ENCODE measurements at places on chromosomes 12 and 14.

DNA sequence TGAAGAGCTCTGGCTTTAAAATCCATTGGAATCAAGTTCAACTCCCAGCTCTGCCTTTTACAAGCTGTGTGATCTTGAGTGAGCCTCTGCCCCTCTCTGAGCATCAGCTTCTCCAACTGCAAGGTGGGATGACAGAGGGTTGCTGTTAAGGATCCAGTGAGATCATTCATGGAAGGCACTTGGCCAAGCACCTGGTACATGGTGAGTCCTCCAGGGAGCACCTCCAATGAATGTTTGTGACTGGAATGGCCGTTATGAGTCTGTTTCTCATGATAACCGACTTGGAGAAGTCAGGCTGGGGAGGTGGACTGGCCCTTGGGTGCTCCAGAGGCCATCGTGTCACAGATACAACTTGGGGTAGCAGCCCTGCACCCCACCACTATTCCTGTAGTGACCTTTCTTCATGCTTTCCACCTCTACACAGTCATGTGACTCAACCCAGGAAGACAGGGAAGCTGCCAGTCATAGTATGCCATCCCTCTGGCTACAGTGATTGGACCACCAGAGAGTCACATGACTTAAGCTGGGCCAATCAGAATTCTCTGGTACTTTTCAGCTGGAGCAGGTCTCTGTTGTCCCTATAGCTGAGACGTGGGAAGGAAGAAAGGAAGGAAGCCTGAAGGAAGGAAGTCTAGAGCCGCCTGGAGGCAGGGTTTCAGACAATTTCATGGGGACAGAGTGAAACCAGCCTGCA is 146.5 kb upstream of the MYL2 start:
- no peak for DNase-seq

- no peak for DNase-seq
Measured at GRCh38 chr14:104657101-104657524, 32.3 kb upstream of the INF2 start.

DNA sequence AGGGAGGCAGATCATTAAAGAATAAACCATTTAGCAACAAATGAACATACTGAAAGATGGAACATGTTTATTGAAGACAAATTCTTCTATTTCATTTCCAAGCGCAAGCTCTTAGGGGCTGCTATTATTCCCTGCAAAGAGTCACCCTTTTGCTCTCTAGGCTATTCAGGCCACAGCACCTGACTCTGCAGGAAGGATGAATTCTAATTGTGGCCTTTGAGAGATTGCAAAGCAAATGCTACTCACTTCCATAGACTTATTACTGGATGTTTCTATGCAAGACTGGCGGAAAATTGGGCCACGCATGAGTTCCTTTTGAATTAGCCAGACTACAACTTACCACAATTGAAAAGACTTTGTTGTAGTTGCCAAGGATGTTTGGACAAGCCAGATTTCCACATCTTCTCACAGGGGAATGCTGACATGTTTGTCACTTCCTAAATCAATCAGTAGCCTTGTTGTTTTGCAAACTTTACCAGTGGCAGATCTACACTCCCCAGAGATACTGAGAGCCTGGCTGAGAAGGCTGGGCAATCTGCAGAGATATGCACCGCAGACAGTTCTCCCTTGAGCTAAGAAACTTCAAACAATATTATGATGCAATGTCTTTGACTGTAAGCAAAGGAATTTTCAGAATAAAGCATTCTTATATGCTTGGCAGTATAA is 334.3 kb upstream of the SYT1 start:
- no peak for DNase-seq

DNA sequence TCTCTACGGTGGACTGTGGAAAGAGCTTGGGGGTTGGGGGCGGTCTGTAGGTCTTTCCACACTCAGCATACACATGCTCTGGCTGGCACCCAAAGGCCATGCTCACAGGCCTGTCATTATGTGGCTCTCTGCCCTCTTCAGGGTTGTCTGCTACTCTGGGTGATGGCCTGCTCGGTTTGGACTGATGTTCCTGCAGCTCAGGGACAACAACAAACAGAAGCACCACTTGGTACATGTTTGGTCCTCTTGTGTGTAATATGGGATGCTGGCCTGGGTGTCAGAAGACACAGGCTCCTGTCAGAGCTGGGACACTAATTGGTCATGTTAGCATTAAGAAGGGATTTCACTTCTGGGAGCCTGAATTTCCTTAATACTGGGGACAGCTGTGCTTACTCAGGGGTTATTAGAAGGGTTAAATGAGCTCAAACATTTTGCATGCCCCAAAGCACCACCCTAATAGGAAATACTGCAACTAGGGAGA is 32.7 kb upstream of the SELPLG start:
- DNase-seq, result no peak

DNA sequence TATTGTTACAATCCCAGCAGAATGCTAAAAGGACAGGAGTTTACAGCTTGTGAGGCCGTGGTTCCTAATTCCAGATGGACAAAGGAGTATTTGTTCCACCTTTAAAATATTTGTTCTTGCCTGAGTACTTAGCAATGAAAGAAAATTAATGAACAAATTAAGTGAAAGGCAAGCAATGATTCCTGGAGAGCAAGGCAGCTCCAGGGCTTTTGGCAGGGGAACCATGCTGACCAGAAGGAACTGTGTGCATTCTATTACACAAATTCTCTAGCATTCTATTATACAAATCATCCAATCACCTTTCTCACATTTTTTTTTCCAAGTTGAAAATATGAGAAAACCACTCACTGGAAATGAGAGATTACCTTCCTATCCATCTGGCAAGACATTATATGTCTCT is 1.8 kb upstream of the BMAL2 start:
- DNase-seq, result no peak
